T follicular helper cell (primary cell): ENCODE measurements at places on chromosomes 6 and 20.
A peak's percentile ranks its signal among the peaks of the same experiment; 100 is the strongest.

DNA sequence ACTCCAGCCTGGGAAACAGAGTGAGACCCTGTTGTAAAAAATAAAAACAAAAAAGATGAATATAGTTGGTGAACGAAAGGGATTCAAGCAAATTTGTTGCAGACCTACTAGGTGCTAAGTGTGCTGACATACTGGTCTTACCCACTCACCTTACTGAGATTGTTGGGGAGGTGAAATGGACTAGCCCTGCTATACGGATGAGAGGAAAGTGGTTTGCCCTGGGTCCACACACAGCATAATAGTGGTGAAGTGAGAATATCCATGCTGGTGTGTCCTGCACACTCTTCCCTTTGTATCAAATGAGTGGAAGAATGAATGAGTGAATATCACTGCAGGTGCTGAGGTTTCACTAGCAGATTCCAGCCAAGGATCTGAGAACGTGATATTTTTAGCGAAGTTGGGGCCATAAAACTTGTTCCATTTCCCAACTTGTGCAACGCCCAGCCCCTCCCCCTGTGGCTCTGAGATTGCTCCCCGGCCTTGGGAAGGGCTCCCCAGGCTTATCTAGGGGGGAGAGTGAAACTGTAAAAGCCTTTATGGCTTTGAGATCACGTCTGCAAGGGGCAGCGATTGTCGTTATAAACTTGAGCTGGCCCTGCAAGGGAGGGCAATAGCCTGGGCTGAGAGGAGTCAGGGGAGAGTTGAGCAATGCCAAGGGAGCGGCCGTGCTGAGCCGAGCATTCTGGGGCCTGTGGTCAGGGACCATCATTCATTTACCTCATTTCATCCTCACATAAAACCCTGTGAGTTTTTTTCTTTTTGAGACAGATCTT lies 33.2 kb upstream of the TTPAL start:
- DNase-seq, result no peak

DNA sequence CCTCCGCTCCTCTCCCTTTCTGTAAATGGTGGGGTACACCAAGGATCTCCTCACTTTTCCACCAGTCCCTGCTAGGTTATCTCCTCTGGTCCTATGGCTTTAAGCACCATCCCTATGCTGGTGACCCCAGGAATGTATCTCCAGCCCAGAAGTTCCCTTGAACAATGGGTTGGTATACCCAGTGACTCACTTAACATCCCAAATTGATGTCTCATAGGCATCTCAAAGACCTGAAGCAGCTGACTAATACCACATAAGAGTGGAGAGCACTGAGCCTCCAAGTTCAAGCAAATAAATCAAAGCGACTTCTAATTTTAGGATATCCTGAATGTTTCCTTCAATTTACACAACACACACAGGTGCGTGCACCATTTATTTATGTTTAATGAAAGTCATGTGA lies 48.3 kb downstream of the ADGRF1 start:
- DNase-seq, result no peak

GRCh38 chr6:131052181-131052580 lies 10.9 kb downstream of the EPB41L2 start:
- DNase-seq, result no peak

- no peak for DNase-seq
Observed at GRCh38 chr6:151624900-151625536, 131.2 kb downstream of the CCDC170 start.

DNA sequence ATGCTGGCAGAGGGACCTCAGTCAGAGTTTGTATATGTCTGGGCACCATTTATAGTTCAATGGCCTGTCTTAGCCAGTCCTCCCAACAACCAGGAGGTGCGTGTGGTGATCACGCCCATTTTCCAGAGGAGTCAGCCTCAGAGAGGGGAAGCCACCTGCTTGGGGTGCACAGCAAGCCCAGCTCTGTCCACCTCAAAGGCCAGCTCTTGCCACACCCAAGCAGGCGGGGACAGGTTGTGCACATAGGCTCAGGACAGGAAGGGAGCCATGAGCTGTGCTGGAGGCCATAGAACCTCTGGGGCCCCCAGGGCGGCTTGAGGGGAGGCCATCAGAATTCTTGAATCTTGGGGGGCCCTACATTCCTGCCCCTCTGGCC lies 61.2 kb downstream of the DLGAP4 start:
- no peak for DNase-seq

DNA sequence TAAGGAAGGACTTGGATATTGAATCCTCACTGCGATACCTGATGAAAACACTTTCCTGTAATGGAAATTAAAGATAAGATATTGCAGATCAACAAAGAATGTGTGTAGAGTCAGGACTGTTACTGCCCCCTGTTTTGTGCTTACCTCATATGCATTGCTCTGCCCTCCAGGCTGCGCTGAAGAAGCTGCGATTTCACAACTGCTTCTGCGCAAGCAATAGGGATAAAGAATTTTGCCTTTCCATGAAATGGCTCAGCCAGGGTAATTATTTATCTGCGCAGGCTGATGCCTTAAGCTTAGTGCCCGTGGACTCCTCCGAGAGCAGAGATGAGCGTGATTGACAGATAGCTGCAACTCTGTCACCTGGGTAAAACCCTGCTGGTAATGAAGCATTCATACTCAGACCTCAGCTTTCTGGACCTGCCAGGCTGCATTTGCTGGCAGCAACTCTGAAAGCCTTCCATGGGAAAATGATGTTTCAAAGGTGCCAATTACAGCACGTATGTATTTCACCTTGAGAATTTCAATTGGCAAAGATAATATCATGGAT lies 370.6 kb downstream of the SAMD5 start:
- DNase-seq, result no peak

DNA sequence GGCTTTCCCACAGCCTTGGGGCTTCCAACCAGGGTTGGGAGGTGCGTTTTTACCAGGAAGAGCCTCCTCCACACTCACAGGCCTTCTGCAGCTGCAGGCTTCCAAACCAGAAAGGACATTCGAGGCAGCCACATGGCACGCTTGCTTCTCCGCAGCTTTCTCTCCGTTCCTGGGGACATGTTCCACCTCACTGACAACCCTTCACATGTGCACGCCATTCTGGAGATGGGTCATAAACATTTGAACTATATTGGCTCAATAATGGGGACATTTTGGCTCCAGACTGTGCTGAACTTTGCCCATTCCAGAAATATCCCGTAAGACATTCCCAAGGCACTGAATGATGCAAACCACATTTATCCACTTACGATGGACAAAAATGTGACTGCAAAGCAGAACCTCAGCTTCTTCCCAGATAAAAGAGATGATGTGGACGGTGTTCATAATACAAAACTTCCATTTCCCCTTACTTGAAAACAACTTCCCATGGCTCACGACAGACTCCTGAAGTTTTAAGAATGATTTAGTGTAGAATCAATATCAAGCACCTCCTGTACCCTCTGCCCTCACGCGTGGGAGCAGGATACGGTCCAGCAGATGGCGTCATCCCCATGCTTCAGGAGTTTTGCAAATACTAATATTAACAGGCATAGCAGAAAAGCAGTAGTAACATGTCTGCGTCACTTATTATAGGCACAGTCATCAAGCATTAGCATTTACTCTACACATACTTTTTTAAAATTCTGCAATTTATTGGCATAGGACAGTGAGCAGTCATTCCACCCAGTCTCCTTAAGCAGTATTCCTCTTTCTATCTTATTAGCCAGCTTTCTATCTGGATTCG lies 25.4 kb upstream of the FOXF2 start:
- DNase-seq, result no peak

DNA sequence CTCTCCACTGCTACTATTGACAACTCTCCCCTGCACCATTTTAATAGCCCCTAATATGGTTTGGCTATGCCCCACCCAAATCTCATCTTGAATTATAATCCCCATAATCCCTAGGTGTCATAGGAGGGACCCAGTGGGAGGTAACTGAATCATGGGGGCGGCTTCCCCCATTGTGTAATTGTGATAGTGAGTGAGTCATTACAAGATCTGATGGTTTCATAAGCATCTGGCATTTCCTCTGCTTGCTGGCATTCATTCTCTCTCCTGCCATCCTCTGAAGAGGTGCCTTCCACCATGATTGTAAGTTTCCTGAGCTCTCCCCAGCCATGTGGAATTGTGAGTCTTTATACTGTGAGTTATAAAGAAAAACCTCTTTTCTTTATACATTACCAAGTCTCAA lies 74.1 kb upstream of the TCF21 start:
- no peak for DNase-seq

DNA sequence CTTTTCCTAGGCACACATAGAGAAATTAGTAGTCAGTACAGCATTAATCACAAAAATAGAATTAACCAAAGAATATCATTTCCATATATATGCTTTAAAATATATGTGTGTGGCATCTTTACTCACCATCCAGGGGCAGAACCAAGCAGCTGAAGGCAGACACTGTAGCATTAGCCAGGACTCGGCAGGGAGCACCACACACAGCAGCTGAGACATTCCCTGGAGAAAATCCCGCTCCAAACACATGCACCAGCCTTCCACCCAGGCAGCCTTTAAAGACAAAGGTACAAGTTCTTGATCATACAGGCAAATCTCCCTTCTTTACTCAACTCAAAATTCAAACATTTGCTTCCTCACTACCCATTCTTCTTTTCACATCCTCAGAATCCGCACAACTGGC lies 64.7 kb downstream of the PKHD1 start:
- DNase-seq, result no peak

DNA sequence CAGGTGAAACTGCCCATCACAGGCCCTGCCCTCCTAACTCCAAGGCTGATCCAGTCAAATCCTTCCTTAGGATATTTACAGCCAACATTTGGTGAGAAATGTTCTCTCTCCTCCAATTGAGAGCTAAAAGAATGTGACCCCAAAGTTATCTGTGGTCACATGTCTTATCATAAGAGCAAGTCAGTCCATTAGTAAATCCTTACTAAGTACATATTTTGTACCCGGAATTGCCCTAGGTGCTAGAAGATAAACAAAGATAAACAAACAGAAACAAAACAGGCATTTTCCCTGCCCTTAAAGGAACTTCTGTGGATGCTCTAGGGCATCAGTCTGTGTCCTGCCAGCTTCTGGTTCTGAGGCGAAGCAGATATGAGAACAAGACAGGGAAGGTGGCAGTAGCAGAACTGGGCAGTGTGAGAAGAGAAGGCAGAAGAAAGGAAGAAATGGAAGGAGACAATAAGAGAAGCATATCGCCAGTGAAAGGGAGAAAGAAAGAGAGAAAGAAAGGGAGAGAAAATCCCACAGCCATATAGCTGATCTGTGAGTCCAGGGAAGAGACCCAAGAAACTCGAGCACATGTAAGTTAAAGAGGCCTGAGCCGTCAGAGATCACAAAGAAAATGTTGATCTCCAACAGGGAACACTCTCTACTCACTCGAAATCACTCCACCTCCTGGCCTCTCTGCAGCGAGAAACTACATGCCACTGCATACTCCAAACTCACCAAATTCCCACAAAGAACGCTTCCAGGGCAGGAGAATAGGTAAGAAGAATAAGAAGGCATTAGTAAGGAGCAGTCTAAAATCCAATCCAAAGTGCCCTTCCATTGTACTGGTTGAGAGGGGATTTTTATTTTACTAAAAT lies 41.7 kb downstream of the CDK5RAP1 start:
- no peak for DNase-seq

GRCh38 chr6:80441131-80441530 lies 334.7 kb downstream of the BCKDHB start:
- DNase-seq, result no peak

GRCh38 chr20:48065833-48066232 lies 280.6 kb upstream of the SULF2 start:
- no peak for DNase-seq

GRCh38 chr20:19794941-19795340 lies 36.9 kb downstream of the RIN2 start:
- no peak for DNase-seq

- peak; percentile 75 for DNase-seq
Observed at GRCh38 chr20:63735859-63736718, at the start of gene LIME1. LIME1 (plus strand) TSS chr20:63736664; CDS start chr20:63737550, 886 bp downstream.

DNA sequence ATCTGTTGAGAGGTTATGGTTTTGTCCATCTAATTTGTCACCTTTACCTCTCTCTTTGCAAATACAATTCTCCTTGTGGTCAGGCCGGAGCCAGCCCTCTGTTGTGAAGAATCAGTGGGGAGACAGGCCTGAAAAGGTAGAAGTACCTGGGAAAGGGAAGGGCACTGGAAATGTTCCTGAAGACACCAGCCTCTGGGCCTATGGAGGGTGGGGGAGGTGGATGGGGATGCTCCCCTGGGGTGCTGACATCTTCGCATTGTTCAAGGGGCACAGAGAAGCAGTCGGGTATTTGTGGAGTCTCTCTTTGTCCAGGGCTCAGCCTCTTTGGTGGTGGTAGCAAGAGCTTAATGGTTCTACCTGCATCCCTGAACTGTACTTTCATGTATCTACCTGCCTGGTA lies 24.4 kb upstream of the AFDN start:
- no peak for DNase-seq
